Dorsolateral prefrontal cortex (tissue), 122 donors: ENCODE measurements at places on chromosomes 5 and 9.

DNA sequence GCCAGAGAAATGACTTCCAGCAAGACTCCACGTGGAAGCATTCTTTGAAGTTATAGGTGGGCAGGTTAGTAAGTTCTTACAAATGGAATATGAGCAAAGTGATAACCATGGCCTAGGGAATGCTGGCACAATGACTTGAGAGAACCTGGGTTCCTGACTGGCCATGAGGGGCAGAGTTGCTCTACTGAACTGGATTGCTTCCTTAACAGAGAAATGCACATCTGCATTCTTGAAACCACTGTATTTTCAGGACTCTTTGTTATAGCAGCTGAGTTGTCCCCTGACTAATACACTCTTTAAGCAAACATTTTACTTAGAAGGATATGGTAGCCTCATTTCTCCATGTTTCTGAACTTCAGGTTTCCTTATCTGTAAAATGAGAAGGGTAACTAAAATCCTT is 108.3 kb upstream of the GNA14 start:
- no peak for DNase-seq

- no peak for DNase-seq
Observed at GRCh38 chr5:179879690-179880010, 21.0 kb upstream of the MRNIP start.

DNA sequence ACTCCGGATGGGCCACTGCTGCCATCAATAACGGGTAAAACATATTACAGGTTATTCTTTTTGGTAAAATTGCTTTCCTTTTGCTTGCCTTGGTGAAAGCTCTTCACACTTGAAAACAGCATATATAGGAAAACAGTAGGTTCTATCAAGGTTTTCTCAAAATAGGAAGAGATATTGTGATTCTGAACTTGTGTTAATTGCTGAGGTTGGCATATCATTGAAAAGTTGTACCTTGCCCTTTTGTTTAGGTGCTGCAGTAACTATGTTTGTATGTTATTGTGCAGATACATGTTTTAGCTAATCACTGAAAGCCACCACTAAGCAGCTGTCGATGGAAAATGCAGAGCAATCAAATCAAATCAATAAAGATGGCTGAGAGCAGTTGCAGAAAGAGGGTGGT is 78.0 kb upstream of the C6 start:
- no peak for DNase-seq

DNA sequence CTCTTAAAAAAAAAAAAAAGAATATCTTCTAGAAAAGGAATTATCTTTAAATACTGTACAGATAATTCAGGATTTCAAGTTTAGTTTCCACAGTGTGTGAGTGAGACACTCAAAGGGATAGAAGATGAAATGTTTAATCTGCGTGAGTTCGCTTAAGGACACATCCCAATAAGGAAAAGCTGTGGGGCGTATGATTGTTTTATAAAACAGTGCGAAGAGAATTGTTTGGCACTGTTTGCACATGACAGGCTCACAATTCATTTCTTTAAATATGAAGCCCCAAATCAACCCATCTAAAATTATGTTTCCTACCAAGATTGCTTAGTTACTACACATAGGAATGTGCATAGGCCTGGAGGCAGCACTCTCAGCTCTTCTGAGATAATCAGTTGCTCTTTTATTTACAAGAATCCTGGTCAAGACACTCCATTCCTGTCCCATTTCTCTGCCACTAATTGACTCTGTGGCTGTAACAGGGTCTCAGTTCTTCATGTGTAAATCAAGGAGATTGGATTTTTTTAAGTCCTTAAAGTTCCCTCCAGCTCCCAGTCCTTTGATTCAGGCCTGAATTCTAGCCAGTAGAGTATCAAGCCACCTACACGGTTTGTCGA is 60.1 kb downstream of the BHMT start:
- no peak for DNase-seq

- DNase-seq = no peak
Observed at GRCh38 chr9:129574911-129575585, 45.9 kb downstream of the C9orf50 start.

DNA sequence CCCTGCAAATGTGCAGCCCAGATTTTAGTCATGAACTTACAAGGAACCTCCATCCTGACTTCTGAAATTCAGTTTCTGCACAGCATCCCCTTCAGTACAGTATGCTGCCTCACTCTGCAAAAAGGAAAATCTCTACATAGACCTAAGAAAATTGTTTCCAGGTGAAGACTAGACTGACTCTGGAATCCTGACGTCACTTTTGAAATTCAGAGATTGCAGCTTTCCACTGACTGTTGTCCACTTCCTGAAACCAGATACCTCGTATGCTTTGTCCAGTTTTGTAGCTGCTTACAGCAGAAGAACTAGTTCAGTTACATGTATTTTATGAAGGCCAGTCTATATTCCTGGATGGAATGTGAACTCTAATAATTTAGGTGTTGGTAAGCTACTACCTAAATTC is 629.3 kb upstream of the ST8SIA4 start:
- no peak for DNase-seq

DNA sequence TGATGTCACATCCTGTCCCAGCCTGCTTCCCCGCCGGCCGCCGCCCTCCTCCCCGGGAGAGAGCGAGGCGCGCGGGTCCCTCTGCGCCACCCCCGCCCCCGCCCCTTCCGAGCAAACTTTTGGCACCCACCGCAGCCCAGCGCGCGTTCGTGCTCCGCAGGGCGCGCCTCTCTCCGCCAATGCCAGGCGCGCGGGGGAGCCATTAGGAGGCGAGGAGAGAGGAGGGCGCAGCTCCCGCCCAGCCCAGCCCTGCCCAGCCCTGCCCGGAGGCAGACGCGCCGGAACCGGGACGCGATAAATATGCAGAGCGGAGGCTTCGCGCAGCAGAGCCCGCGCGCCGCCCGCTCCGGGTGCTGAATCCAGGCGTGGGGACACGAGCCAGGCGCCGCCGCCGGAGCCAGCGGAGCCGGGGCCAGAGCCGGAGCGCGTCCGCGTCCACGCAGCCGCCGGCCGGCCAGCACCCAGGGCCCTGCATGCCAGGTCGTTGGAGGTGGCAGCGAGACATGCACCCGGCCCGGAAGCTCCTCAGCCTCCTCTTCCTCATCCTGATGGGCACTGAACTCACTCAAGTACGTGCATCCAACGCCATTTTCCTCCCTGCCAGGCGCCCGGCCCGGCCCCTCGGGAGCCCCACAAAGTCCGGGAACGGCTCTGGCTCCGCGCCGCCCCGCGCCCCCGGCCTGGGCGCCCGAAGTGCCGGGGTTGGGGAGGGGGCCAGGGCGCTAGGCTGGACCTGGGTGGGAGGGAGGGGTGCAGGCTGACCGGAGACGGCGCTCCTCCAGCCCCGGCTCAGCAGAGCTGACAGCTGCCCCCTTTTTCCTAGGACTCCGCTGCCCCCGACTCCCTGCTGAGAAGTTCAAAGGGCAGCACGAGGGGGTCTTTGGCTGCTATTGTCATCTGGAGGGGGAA is 12.0 kb upstream of the OLFM1 start:
- peak; percentile 79 for DNase-seq

DNA sequence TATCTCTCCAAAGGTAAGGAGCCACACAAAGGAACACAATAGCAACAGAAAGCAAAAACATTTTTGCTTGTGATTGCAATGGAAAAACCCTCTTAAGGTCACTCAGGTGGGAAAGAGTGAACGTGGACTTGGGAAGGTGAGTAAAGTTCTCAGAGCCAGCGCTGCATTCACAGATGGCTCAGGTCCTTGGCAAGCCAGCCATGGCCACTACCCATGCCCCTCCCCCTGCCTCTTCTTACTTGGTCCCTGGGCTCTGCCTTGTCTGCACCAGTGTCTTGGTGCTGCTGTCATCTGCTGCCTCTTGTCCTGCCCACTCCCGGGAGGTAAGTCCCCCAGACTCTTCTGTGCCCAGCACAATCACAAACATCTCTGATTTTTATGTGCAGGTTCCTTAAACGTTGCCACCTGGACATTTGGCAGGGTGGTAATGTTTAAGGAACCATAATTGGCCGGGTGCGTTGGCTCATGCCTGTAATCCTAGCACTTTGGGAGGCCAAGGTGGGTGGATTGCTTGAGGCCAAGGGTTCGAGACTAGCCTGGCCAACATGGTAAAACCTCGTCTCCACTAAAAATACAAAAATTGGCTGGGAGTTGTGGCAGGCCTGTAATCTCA is 74.6 kb downstream of the FEM1C start:
- DNase-seq = no peak

DNA sequence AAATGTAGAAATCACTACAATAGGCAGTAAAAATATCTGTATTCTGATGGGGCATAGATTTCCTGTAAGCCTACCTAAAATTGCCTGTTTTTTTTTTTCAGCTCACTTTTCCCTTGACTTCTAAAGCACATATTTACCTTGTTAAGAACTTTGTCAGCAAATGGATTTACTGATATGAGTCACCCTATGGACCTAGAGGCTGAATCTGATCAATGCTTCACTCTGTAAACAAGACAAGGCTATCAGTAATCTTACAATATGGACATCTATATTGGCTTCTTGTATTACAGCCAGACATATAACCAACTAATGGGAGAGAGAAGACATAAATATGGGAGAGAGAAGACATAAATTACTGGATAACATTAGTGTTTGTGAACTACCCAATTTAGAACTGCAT is 792.7 kb upstream of the CHD1 start:
- no peak for DNase-seq

- DNase-seq = no peak
Observed at GRCh38 chr9:18495065-18495464, 21.1 kb downstream of the ADAMTSL1 start.

DNA sequence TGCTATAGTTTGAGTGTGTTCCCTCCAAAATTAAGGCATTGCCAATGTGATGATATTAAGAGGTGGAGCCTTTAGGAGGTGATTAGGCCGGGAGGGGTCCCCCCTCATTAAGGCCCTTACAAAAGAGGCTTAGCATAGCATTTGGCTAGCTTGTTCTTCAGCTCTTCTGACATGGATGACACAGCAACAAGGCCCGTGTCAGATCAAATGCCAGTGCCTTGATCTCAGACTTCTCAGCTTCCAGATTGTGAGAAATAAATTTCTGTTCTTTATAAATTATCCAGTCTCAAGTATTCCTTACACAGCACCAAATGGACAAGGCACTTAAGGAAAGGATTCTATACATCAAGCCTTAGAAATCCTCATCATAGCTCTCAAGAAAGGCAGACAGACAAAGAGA is 31.8 kb downstream of the SLC38A9 start:
- no peak for DNase-seq

- DNase-seq = no peak
Observed at GRCh38 chr5:40333459-40334241, 346.1 kb upstream of the PTGER4 start.

DNA sequence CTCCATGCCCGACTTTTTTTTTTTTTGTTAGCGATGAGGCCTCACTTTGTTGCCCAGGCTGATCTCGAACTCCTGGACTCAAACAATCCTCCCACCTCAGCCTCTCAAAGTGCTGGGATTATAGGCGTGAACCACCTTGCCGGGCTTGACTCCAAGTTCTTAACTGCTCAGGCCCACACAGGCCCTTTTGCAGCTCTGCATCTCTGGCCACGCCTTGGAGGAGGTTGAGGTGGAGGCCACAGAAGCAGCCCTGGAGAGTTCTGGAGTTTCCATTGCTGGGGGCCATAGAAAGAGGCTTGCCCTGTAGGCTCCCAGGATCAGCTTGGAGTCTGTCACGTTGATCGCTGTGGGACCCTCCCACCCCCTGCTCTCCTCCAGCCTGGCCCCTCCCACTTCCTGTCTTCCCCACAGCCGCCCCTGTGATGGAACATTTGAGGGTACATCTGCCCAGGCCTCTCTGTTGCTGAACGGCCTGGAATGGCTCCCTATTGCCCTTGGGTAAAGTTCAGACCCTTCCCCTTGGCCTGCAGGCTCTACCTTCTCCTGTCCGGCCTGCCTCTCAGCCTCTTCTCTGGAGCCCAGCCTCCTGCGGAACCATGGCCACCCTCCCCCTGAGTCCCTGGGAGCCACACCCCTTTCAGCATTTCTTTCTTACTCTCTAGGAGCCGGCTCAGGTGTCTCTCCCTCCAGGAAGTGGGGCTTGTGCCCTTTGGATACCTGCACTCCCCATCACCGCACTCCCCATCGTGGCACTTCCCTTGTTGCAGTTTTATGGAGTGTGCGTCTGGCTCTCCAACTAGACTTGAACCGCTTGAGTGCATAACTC is 30.4 kb upstream of the IER5L start:
- DNase-seq = no peak

DNA sequence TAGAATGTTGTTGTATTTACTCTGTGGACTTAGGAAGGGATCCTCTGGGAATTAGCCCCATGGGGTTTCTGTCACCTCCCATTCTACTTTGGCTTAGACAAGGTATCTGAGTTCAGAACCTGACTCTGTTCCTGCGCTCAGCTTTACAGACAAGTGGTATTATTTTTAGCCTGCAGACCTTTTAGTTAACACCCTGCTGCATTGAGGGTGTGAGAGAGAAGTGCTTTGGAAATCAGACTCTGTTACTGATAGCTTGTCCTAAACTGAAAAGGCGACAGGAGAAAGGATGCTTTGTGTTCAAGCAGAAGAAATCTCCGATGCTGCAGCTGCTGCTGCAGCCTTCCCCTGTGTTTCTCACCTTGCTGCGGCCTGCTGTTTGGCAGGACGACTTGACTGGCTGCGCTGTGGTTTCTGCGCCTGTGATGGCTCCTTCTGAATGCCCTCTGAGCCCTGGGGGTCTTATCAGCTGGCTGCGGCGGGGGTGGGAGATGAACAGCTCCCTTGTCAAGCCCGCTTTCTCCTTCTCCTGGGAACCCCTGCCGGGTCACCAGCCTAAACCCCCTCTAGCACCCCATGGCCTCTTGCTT is 61.9 kb downstream of the PGM5 start:
- no peak for DNase-seq

DNA sequence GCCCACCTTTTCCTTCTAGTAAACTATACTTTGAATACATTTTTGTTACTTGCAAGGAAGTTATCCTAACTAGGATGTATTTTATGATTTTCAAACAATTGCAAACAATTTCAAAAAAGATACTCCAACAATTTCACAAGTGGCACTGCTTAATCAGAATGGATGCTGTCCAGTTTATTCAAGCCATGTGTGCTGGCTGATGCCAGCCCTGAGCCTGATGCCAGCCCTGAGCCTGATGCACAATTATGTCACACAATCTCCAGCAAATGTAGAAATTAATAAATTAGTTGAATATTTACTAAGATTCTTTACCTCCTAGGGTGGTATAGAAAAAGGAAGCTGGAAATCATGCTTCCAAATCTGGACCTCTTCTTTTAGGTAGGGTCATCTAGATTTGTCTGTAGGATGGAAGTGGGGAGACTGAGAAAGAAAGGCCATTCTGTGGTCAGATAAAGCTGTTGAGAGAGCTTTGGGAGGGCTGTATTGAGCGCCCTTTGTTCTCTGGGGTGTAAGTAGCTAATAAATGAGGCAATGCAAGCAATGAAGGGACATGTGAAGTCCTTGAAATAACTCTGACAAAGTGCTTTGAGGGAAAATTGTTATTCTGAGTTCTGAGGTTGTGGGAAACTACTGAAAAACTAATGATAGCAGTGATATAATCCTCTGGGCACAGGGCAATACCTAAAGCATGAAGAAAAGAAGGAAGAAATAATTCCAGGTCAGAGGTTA is 5.8 kb upstream of the C6 start:
- no peak for DNase-seq
